NCI-H460 (cell line): ENCODE measurements at places on chromosomes 5 and 9. TPM values are rescaled to one million over a fixed set of nuclear protein-coding genes. Genes with fewer than 3 reads are reported as not detected.
A peak's percentile ranks its signal among the peaks of the same experiment; 100 is the strongest.

ACTBL2 gene
- not detected in 2 replicates for total RNA-seq

SYK gene
- 0.02 TPM in 1 of 2 replicates, not detected in the other for total RNA-seq

CEP120 gene
- 33.6 and 37.0 TPM in 2 replicates for total RNA-seq

HTR4 gene
- total RNA-seq, result not detected in 2 replicates

EQTN gene
- not detected in 2 replicates for total RNA-seq

CEL gene
- 0.26 and 0.35 TPM in 2 replicates for total RNA-seq

TCF7 gene
- 0.42 TPM in 1 of 2 replicates, not detected in the other for total RNA-seq

JAKMIP2 gene
- total RNA-seq, result 0.69 and 0.79 TPM in 2 replicates

ZFP2 gene
- 0.26 and 0.35 TPM in 2 replicates for total RNA-seq

DMRT1 gene
- not detected in 2 replicates for total RNA-seq

BAAT gene
- total RNA-seq, result 0.10 and 0.14 TPM in 2 replicates

LIX1 gene
- not detected in 2 replicates for total RNA-seq

DNA sequence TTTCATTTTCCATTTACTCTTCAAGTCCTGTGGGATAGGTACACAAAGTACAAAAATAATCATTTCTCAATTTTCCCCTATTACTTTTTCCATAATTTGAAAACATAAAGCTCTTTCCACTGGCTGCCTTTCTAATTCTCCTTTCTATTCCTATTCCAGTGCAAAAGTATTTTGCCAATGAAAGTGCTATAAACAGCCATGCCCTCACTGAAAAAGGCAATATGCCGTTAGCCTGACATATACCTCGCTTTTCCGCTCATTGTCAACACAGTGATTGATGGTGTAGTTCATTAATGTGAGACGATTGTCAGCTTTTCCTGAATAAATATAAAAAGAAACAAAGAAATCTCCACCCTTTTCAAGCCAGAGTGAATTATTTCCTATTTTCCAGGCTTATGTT is 97.5 kb downstream of the EBF1 start:
- DNase-seq, result no peak

GRCh38 chr5:136032564-136032963 is 3.8 kb downstream of the TGFBI start:
- no peak for DNase-seq

- DNase-seq, result no peak
These were observed 118.1 kb downstream of the LHFPL2 start for GRCh38 chr5:78530342-78531096.

GRCh38 chr5:78062645-78063044 is 231.9 kb downstream of the AP3B1 start:
- DNase-seq, result no peak

GRCh38 chr9:135078361-135078821 is 9.1 kb upstream of the OLFM1 start:
- DNase-seq, result no peak

GRCh38 chr9:105438141-105438806 is 9.6 kb upstream of the FSD1L start:
- DNase-seq, result no peak

DNA sequence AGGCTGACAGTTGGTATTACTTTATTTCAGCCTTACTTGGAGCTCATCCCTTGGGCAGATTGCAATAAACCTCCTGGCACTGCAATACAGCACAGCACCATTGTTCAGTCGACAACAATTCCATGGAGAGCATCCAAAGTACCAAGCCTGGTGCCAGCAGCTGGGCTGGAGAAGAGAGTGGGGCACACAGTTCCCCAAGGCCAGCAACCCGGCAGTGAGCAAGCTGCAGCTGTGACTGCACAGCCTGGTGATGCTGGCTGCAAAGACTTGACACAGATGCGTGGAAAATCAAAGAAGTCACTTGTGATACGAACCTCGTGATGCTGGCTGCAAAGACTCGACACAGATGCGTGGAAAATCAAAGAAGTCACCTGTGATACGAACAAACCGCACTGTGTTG is 125.4 kb downstream of the ATPSCKMT start:
- DNase-seq, result no peak

GRCh38 chr9:76756941-76757673 is 7.1 kb upstream of the PCA3 start:
- DNase-seq, result no peak

DNA sequence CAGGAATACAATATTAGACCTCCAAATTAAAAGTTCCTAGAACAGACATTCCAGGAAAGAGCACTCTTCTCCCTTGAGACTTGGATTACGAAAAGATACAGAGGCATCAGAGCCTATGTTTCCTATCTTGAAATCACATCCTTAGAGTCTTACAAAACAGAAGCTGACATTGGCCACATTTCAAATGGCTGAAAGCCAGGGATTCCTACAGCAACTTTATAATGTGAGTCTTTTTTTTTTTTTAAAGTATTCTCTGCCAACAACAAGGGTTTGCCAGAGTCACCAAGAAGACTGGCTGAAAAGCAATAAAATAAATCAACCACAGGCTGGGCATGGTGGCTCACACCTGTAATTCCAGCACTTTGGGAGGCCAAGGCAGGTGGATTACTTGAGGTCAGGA is 63.1 kb downstream of the TRPM6 start:
- DNase-seq, result peak; percentile 55

- no peak for DNase-seq
These were observed 436.8 kb downstream of the TUSC1 start for GRCh38 chr9:25241421-25241820.

DNA sequence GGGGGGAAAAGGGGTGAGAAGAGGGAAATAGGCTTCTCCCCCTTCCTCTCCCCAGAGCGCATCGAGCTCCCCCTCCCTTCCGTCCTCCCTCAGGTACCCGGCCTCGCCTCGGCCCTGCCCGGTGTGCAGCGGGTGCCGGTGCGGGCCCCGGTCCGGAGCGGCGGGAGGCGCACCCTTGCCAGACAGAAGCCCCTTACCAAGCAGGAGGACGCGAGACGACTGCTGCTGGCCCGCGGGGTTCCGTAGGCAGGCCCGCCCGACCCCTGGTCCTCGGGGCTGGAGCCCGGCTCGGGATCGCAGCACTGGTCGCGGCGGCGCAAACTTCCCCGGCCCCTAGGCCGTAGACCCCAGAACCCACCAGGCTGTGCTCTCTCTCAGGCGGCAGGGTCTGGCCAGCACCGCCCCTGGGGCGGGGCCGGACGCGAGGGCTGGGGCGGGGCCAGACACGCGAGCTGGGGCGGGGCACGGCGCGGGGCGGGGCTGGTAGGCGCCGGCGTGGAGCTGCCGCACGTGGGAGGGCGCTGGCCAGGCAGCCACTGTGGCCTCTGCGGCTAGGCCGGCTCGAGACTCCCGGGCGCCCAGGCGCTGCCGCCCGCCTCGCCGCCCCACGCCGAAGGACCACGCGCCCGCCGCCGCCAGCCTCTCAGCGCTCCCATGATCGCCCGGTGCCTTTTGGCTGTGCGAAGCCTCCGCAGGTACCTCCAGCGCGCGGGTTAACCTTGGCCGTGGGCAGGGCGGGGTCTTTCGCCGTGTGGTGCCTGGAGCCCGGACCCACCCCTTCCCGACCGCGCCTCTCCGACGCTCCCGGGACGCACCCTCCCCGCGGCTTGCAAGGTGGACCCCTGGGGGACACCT is at the start of the genes NLN and SGTB:
TSS of gene NLN (plus strand) at position 486 of the 855 bp plus-strand sequence. CDS start at position 655, 169 bp downstream.
TSS of gene SGTB (minus strand) at position 390 of the 855 bp plus-strand sequence. CDS start 1,302 bp downstream, outside the sequence.
- DNase-seq, result peak; percentile 82

DNA sequence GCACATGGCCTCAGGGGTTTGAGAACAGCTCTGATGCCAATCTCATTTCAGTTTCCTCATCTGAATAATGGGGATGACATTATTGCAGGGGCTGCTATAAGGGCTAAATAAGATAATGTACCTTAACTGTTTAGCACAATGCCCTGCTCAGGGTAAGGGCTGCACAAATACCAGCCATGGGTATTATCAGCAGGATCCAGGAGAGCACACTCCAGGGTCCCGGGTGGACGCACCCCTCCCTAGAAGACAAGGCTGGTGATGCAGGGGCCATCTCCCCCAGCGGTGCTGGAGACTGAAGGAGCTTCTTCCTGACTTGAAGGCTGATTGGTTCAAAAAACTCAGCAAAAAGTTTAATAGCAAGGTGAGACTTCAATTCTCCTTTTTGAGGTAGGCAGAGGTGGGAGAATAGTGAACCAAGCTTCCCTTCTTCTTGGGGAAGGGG is 2.7 kb upstream of the CXXC5 start:
- DNase-seq, result no peak

GRCh38 chr5:122091936-122092600 is 14.0 kb upstream of the LOX start:
- peak; percentile 19 for DNase-seq

DNA sequence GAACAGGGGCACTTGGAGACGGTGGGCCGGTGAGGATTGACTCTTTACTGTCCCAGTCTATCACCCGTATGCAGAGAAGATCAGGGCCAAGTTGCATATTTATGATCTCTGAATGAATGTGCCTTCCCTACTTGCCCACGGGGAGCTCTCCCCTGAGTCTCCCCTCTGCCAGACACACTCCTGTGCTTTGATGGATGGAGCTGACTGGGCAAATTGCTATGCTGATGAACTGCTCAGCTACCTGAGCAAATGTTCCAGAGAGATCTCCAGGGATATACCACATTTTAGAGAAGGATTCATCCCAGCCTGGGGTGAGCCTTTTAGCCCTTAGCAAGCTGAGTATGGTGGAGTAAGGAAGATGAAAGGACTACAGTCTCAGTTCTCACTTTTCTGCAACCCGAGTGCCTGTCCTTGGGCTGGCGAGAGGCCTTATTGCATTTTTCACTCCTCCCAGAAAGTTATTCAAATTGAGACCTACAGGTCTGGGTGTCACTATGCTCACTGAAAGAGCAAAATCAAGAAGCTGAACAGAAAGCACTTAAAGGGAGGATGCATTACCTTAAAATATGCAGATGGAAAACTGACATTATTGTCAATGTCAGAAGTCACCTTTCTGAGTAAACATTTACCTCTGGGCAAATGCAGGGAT is 526.7 kb upstream of the WWC1 start:
- no peak for DNase-seq

DNA sequence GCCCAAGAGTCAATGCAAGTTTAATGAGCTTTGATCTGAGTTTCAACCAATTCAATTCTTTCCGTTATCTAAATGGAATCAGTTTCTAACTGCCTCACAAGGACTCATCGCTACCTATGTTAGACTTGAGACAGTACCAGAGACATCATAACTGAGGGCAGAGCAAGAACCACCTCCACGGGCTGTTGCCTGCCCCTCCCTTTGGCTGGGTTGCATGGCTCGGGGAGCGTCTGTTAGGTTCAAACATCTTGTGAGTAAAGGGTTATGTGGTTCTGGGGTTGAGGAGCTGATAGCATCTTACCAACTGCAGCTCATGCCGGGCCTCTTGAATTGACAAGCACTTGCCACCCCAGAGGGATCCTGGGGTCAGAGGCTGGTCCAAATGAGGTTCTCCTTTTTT is 457.9 kb downstream of the ENC1 start:
- DNase-seq, result no peak

DNA sequence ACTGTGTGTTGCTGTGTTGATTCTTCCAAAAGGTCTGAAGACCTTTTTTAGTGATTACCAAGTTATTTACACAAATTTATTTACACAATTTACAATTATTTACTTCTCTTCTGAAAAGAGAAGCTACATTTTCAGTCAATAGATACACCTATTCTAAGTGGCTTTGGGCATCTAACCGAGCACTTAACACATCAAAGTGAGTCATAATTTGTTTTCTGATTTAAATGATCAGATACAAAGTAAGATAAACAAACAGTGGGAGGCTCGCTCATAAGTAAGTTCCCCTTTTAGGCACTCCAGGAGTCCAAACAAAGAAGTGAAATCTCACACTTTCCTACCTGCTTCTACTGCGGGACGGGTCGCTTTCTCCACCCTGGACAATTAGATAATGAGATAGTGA is 90.2 kb downstream of the APBA1 start:
- no peak for DNase-seq
